CD8-positive, alpha-beta memory T cell (primary cell): ENCODE measurements at places on chromosomes 3 and 15.

DNA sequence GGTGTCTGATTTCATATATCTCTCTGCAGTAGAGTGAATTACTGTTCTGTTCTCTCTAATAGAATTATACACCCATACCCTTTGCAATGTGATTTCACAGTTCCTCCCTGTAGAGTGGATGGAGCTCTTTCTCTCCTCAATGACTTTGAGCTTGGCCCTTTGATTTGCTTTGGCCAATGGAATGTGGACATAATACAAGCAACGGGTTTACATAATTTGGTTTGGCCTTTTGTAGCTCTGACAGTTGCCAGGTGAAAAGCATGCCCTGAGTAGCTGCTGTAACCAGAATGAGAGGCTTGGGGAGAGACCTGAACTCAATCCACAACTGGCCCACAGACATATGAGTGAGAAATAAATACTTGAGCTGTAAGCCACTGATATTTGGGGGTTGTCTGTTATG lies 32.1 kb downstream of the ZDHHC23 start:
- DNase-seq, result no peak

- no peak for DNase-seq
Measured at GRCh38 chr15:94346282-94346681, 114.9 kb downstream of the MCTP2 start.

DNA sequence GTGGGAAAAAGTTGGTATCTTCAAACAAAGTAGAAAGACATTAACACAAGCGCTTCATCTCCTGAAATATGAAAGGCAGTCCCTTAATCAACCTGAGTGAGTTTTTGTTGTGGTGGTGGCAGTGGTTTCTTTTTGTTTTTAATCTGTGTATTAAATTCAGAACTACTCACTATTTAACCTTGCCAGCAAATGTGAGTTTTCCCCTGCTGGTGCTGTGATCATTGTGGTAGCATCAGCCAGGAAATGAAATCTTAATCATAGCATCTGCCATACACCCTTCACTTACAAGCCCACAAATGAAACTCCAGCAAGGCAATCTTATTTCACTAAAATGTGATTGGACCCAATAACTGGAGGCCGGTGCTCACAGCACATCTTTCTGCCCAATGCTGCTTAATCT lies 229.7 kb downstream of the SHOX2 start:
- no peak for DNase-seq

- DNase-seq, result no peak
Measured at GRCh38 chr15:49215768-49216739, 46.0 kb downstream of the GALK2 start.

DNA sequence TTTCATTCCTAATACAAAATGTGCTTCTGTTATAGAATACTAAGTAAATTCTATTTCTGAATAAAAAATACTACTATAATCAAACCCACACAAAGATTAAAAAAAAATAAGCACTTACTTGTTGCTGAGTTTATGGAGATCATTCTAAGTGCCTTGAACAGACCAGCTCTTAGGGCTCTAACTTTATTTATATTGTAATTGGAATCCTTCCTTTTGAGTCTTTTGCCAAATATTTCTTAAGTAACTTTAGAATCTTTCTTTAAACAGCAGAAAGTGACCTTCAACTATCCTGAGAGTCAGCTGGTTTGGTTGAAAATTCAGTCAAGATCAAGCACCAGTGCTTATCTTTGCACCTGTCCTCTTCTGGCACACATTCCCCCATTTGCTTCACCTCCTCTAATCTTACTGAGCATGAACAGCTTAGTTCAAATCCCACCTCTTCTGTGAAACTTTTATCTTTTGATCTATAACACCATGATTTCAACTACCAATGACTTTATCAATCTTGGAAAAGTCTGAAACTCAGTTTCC lies 149.3 kb downstream of the VPS13C start:
- no peak for DNase-seq

GRCh38 chr15:58282060-58282708 lies 144.0 kb downstream of the AQP9 start:
- DNase-seq, result no peak

GRCh38 chr3:8839607-8840325 lies 70.4 kb upstream of the OXTR start:
- DNase-seq, result no peak

DNA sequence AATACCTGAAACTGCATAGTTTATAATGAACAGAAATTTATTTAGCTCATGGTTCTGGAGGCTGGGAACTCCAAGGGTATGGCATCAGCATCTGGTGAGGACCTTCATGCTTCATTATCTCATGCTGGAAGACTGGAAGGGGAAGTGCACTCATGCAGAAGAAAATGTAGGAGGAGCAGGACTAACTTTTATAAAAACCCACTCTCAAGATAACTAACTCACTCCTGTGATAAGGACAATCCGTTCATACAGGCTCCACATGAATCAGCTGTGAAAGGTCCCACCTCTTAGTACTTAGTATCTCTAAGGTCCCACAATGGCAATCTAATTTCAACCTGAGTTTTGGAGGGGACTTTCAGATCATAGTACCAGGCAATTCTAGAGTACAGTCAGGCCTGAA lies 33.6 kb upstream of the APH1B start:
- DNase-seq, result no peak

DNA sequence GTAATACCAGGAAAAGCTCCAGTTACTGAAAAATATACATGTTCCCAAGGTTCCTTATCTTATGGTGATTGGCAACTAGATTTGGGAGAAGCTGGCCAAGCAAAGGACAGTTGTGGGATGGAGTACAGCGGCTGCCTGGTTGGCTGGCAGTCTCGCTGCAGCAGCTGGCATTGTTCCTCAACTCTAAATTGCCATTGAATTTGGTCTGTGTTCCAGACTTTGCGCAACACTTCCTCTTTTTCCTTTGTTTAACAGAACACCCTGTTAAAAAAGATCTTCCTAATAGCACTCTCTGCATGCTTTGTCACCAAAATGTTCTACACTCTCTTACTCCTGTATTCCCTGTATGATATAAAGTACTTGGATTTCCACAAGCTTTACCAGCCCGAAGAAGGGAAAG lies 420.6 kb upstream of the RBMS3 start:
- DNase-seq, result no peak

- DNase-seq, result no peak
Measured at GRCh38 chr3:96900031-96900430, 85.6 kb downstream of the EPHA6 start.

DNA sequence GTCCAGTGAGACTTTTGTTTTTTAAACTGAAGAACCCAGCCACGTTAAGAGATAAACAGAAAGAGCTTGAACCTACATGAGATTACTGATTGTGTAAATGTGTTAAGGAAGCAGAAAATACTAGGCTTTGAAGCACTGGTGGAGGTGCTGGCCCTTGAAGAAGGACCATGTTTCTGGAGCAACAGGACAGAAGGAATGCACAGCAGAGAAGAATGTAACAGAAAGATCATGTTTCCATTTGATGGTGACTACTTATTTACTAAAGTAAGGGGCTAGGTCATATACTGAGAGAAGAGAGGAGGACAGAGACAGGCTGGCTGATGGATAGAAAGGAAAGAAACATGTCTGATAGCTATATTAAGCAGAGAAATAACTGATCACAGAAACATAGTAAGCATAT lies 88.8 kb downstream of the CLASP2 start:
- DNase-seq, result no peak

GRCh38 chr15:77112838-77113504 lies 42.1 kb upstream of the TSPAN3 start:
- no peak for DNase-seq

DNA sequence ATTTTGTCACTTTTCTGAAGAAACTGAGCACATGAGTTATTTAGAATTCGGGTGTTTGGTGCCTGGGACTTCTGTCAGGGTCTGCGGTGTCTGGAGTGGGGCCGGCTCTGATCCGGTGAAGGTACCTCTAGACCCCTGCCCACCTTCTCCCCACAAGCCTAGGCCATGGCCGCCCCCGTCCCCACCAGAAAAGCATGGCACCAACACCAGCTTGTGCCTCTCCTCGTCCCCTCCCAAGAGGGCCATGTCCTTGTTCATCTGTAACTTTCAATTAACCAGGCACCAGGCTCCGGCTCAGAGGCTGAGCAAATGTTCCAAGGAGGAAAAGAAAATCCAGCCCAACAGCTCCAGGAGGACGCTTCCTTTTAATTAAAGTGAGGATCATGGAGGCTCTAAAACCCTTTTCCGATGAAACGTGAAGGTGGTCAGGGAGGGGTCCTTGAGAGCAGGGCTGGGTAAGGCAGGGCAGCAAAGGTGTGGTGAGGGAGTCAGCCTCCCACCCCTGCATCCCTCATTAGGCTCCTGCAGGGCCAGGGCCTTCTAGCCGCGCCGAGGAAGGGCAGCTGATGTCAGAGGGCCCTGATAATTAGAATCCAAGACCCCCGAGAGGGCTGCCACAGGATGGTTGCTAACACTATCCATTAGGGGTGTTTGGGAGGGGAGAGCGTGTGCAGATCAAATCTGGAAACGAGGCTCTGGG lies 62.3 kb downstream of the SLC6A1 start:
- DNase-seq, result no peak

- no peak for DNase-seq
Measured at GRCh38 chr3:58864480-58864879, 185.3 kb downstream of the CFAP20DC start.

- no peak for DNase-seq
Measured at GRCh38 chr3:151839313-151839631, 25.4 kb downstream of the AADAC start.

- no peak for DNase-seq
Measured at GRCh38 chr3:35944926-35945710, 305.8 kb downstream of the ARPP21 start.

DNA sequence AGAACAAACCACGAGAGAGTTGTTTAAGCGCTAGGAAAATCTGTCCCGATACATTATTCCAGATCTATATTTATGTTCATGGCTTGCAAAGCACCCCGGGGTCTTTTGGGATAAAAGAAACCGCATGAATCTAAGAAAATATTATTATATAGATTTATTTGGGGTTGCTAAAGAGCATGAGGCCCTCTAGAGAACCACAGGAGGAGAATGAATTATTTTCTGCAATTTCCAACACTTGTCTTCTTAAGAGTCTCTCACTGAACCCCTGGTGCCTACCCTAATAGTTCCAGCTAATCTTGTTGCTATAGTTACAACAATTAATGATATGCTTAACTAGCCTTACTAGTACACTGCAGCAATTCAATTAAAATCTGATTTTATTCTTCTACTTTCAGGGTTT lies 79.6 kb downstream of the ARRDC4 start:
- DNase-seq, result no peak

DNA sequence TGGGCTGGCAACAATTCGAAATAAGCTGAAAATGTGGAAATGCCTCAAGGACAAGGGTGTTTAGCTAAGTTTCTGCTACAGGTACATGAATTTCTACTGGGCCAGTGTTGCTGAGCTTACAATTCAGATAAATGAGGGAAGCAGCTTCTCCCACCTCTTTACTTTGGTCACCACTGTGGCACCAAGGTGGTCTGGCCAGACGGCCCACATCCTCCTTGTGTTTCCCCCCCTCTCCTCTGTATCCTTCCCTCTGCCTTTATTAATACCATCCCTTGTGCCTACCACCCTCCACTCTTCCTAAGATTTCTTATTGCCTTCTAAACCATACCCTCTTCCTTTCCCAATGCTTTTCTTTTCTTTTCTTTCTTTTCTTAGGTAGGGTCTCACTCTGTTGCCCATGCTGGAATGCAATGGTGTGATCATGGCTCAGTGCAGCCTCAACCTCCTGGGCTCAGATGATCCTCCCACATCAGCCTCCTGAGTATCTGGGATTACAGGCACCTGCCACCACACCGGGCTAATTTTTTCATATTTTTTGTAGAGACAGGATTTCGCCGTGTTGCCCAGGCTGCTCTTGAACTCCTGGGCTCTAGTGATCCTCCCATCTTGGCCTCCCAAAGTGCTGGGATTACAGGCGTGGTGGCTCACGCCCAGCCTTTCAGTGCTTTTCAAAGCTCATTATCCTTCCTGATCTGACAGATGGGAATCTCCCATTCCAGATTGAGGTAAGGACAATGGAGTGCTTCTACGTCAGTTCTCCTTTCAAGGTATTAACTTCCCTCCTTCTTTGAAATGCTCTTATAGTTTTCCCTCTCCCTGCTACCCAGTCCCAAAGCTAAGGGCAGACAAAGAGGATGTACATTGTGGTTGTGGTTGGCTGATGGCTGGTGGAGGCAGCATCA lies 14.8 kb downstream of the ANXA2 start:
- DNase-seq, result no peak

DNA sequence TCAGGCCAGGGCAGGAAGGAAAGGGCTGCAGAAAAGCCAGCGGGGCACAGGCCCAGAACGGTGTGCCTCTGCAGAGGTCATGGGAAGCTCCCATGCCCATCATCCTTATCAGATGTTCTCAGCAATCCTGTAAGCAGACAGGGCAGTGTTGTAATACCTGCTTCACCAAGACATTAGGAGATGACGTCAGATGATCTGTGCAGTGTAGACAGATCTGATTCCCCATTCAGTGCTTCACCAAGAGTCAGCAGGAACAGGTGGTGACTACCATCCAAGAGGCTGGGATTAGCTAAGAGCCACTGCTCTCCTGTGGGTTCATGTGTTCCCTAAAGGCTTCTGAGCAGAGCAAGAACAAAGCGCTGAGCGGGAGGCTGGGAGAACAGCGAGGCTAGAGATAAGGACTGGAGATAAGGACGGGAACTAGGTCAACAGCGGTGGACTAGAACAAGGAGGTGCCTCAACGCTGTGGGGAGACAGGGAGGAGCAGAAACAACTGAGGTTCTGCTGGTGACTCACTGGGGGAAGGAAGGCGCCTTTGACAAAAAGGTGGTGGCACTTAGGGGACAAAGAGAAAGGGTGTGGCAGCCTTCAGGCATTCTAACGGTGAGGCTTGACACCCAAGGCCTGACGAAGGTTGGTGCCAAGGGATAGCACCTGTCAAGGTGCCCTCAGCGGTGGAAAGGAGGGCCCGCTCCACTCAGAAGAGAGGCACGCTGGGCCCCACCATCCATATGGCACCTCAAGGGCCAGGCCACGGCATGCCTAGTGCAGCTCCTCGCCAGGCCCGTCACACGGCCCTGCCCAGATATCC lies 28.4 kb downstream of the CCDC12 start:
- peak; percentile 26 for DNase-seq

- DNase-seq, result no peak
Measured at GRCh38 chr3:101862416-101863165, 13.3 kb downstream of the NFKBIZ start.

DNA sequence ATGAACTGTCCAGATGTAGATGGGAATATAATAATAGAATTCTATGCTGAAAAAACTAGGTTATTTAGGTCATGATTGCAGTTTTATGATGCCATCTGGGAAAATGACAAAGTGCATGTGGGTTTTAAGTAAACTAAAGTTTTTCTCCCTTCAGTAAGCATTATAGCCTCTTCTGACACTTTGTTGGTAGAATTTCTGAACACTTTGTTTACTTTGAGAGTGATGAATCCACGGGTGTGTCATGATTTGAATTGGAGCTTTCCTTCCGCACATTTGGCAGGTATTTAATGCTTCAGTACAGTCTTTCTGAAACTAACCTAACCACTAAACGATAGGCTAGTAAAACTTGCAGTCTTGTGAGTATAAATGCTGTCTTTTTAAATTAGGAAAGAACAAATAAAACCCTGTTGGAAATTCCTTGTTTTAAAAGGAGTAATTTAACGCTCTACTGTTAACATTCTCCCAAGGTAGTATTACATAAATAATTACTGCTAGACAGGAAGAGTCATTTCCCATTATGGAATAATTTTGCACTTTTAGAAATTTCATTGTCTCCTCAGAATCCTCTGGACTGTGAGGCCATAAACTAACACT lies 7.0 kb downstream of the FILIP1L start:
- no peak for DNase-seq
